ENCODE measurements at places on chromosomes 12 and 14.
A peak's percentile ranks its signal among the peaks of the same experiment; 100 is the strongest.

DNA sequence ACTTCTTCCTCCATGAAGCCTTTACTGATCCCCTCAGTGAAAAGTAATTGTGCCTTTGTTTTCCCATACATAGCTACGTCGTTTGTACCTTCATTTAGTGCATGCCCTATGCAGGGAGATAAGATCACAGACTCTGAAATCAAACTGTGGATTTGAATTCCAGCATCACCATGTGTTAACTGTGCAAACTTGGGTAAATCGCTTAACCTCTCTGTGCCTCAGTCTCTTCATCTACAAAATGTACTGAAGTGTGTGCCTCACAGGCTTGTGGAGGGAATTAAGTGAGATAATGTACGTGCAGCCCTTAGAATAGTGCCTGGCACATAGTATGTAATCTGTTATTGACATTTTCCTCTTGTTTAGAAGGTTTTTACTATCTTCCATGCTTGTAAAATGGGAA lies 4.1 kb downstream of the CMAS start:
- no peak for DNase-seq

DNA sequence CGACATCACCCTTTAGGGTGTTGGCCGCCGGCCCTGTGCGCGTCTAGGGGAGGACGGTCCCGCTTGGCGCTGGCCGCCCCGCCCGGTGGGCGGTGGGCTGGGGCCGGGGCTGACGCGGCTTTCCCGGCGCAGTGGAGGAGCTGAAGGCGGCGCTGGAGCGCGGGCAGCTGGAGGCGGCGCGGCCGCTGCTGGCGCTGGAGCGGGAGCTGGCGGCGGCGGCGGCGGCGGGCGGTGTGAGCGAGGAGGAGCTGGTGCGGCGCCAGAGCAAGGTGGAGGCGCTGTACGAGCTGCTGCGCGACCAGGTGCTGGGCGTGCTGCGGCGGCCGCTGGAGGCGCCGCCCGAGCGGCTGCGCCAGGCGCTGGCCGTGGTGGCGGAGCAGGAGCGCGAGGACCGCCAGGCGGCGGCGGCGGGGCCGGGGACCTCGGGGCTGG lies 3.6 kb downstream of the TNFAIP2 start:
- DNase-seq, result peak; percentile 57

- no peak for DNase-seq
Observed at GRCh38 chr12:48866052-48866711, 512 bp upstream of the RND1 start.

DNA sequence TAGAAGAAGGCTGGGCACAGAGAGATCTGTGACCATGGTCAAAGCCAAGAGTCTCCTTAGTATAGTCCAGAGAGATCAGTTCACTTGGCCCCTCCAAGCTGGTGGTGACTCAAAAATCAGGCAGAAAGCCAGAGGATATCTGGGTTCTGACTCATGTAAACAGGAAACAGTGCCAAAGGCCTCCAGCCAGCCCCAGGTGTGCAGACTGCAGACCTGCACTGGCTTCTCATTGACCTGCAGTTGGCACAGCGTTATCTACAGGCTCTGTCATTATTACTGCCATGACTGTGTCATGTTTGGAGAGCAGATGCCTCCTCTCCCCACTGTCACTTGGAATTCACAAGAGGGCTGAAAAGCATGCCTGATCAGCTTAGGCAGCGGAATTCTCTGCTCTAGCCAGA lies 295.7 kb upstream of the PRKD1 start:
- DNase-seq, result no peak

- no peak for DNase-seq
Observed at GRCh38 chr12:88944397-88944796, 364.1 kb upstream of the KITLG start.

DNA sequence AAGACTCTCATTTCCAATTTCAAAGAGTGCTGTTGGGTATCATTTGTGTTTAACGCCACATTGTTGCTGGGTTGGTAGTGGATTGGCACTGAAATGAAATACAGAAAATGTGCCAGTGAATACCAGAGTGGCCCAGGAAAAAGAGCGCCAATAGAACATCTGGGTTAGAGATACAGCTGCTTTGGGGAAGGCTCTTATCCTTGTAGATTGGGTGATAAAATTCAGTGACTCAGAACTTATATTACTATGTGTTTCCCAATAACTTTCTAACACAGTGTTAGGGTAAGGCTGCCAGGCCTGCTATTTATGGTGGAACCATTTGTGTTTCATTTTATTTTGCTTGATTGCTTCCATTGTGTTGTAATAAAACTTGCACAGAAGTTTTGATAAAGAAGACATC lies 168.2 kb upstream of the SSTR1 start:
- DNase-seq, result no peak

Measured in endothelial cell (in vitro differentiated cells).